ENCODE measurements at places on chromosomes 12 and 14. TPM values are rescaled to one million over a fixed set of nuclear protein-coding genes. Genes with fewer than 3 reads are reported as not detected.

DNA sequence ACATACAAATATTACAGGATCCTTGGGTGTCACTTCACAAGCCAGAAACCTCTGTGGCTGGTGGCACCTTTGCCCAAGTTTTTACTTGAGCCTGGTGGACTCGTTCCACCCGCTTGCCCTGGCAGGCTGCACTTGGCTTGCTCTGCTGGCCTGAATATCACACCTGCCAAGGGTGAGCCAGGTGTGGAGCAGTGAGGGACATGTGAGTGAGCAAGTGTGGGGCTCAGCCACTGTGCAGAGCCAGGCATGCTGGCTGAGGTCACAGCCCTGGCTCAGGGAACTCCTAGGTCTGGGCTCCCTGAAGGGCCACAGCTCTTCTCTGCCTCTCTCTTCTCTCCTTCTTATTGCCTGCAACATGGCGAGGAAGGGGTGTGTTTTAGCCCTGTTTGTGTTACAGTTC is 82.0 kb downstream of the SLC16A7 start:
- no peaks in the 10 kb centered on the region for H3K36me3 ChIP-seq
- no peak for DNase-seq
- H3K4me3 ChIP-seq = no peak overlapping the region
- no peaks in the 10 kb centered on the region for H3K27me3 ChIP-seq
- no peaks in the 10 kb centered on the region for H3K4me1 ChIP-seq

DNA sequence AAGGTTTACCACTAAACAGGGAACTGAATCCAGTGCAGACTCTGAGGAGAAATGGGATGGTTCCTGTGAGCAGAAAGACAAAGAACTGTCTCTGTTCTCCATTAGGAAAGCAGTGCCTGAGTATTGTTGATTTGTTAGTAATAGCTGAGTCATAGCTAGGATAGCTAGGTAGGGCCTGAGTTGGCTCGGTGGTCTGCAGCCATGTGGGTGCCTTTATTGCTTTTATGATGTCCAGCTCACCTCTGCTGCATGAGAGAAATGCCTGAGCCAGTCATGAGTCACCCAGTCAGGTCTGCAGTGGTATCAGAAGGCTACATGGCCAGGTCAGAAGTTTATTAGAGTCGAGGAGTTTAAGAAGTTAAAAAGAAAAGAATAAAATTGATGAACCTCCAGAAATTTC is 24.2 kb downstream of the TRHDE start:
- DNase-seq = no peak
- no peaks in the 10 kb centered on the region for H3K4me1 ChIP-seq
- no peak overlapping the region for H3K27ac ChIP-seq
- no peaks in the 10 kb centered on the region for H3K36me3 ChIP-seq

DNA sequence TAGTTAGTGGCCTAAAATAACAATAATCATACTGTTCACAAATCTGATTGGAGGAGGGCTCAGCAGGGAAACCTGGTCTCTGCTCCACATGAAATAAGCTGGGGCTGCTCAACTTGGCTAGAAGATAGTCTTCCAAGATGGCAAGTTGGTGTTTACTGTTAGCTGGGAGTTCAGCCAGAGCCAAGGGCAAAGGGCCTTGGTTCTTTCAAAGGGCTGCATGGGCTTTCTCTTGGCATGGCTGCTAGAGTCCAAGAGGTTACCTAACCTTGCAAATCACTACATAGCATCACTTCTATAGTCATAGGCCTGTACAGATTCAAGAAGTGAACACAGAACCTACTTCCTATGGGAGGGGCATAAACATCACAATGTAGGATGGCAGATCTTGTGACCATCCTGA is 7.1 kb downstream of the EXOC5 start:
- H3K27ac ChIP-seq = no peak overlapping the region
- no peaks in the 10 kb centered on the region for H3K27me3 ChIP-seq
- H3K4me3 ChIP-seq = no peak overlapping the region
- no peaks in the 10 kb centered on the region for H3K36me3 ChIP-seq

- no peak overlapping the region for H3K4me3 ChIP-seq
- H3K36me3 ChIP-seq = no peaks in the 10 kb centered on the region
- H3K27me3 ChIP-seq = no peaks in the 10 kb centered on the region
- no peak overlapping the region for H3K27ac ChIP-seq
Measured at GRCh38 chr14:75877292-75877691, 104.5 kb downstream of the TGFB3 start.

GRCh38 chr12:57229046-57229633 is 371 bp upstream of the SHMT2 start:
- peaks cover 10% of the 10 kb centered on the region for H3K4me1 ChIP-seq
- H3K27ac ChIP-seq = peak overlapping the region; percentile 85
- no peak for DNase-seq
- peaks cover 22% of the 10 kb centered on the region for H3K27me3 ChIP-seq
- H3K36me3 ChIP-seq = no peaks in the 10 kb centered on the region

PDZRN4 gene
- 0.65 TPM for total RNA-seq

FRMD6 gene
- 6.7 TPM for total RNA-seq

KLRC2 gene
- not detected for total RNA-seq

DNA sequence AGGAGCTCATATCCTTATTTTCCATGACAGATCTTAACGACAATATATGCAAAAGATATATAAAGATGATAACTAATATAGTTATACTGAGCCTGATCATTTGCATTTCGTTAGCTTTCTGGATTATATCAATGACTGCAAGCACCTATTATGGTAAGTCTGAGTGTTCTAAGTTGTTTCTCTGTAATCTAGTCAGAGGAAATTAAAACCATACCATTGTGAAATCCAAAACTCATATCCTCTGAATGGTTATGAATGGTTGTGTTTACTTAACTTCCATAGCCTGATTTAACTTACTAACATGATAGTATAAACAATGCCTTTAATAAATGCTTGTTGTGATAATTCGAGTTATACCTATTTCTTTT is 760 bp downstream of the TMEM19 start:
- peaks cover 34% of the 10 kb centered on the region for H3K4me1 ChIP-seq
- peak overlapping the region; percentile 92 for H3K27ac ChIP-seq
- peak overlapping the region; percentile 65 for H3K4me3 ChIP-seq
- no peaks in the 10 kb centered on the region for H3K36me3 ChIP-seq
- DNase-seq = no peak

DNA sequence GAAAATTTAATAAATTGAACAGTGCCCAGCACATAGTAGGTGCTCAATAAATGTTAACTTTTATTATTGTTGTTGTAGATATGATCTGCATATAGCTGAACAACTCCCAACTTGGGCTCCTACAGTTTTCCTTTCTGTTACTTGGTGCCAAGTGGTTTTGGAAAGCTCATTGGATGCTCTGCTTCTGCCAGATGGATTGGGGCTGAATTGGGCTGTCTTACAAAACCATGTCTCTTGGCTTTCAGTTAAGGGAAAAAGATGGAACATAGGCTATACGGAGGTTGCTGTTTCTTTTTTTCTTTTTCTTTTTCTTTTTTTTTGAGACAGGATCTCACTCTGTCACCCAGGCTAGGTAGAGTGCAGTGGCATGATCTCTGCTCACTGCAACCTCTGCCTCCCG is 140.7 kb upstream of the PWP1 start:
- H3K36me3 ChIP-seq = no peaks in the 10 kb centered on the region
- no peaks in the 10 kb centered on the region for H3K4me1 ChIP-seq
- H3K27ac ChIP-seq = no peak overlapping the region
- no peaks in the 10 kb centered on the region for H3K27me3 ChIP-seq

DNA sequence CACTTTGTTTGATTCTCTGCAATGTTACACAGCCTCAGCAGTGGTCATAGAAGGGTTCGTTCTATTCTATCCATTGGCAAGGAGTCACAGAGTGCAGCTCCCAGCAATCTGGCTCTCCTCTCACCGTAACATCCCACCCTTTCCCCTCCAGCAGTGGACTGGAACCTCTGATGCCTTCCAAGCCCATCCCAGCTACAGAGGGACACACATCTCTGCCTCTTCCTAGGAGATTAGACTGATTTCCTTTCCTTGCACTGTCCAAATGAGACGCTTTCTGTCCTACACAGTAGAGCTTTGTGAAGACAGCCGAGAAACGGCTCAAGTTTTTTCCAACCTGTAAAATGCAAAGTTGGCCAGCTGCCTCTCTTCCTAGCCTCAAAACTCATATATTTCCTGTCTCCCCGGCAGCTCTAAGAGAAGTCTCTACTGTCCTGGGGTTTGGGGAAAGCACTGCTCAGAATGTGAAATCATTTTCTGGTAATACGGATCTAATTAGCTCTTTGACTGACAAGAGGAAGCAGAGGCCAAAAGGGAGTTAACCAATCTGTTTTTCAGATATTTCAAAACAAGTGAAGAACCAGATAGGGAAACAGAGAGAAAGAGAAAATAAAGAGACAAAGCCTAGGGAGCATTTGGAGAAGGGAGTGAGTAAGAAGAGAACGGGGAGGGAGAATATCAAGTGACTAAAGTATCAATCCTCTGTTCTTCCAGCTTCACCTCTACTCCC is 516 bp downstream of the NINJ2 start:
- no peaks in the 10 kb centered on the region for H3K36me3 ChIP-seq
- DNase-seq = no peak
- H3K4me1 ChIP-seq = peaks cover 27% of the 10 kb centered on the region

DNA sequence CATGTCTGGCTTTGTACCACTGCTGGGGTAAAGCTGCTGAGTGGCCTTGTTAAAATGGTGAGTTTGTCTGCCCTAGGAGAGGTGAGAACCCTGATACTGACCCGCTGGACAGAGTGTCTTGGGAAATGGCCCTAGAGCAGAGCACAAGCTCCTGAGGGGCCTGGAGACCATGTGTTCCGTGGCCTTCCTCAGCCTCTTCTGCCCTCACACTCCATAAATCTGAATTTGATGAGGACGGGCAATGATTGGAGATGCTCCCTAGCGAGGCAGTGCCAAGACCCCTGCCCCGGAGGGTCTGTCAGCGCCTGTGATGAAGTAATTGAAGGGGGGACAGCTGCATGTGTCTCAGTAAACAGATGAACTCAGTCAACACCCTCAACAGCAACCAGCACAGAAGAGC is 54.1 kb downstream of the KCNA5 start:
- H3K27me3 ChIP-seq = peaks cover 5% of the 10 kb centered on the region
- H3K4me3 ChIP-seq = no peak overlapping the region
- H3K36me3 ChIP-seq = no peaks in the 10 kb centered on the region
- no peak for DNase-seq

DNA sequence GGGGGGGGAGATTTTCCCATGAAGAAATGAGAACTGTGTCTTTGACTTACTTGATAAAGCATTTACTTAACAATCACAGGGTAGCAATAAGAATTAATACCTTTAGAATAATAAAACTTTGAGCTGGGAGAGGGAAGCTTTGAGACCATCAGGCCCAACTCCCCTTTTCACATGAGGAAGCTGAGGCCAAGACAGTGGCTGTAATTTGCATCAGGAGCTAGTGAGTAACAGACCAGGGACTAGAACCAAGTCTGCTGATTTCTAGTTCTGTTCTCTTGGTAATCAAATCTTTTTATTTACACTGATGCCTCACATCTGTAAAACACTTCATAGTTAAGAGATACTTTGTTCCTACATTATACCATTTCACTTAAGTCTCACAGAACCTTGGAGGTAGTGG is 28.7 kb downstream of the TTC8 start:
- no peaks in the 10 kb centered on the region for H3K27me3 ChIP-seq
- no peak for DNase-seq
- no peaks in the 10 kb centered on the region for H3K4me1 ChIP-seq
- no peak overlapping the region for H3K27ac ChIP-seq
- H3K4me3 ChIP-seq = no peak overlapping the region
- no peaks in the 10 kb centered on the region for H3K36me3 ChIP-seq

DNA sequence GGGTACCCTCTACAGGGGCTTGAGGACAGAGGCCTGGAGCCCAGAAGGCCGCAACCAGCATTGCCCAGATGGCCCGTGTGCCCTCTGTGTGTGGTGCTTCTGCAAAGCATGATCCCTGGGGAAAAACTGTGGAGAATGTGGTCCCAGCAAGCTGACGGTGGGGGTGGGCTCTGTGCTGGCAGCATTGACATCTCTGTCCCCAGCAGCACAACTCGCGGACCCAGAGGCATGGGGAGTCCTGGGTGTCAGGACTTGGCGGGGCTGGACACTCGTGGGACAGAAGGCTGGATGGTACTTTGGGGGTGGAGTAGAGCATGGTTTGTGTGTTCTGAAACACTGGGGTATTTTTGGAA is 4.3 kb downstream of the CLBA1 start:
- H3K36me3 ChIP-seq = no peaks in the 10 kb centered on the region
- no peaks in the 10 kb centered on the region for H3K27me3 ChIP-seq
- no peak overlapping the region for H3K27ac ChIP-seq
- DNase-seq = no peak
- no peak overlapping the region for H3K4me3 ChIP-seq
- peaks cover 7% of the 10 kb centered on the region for H3K4me1 ChIP-seq

DNA sequence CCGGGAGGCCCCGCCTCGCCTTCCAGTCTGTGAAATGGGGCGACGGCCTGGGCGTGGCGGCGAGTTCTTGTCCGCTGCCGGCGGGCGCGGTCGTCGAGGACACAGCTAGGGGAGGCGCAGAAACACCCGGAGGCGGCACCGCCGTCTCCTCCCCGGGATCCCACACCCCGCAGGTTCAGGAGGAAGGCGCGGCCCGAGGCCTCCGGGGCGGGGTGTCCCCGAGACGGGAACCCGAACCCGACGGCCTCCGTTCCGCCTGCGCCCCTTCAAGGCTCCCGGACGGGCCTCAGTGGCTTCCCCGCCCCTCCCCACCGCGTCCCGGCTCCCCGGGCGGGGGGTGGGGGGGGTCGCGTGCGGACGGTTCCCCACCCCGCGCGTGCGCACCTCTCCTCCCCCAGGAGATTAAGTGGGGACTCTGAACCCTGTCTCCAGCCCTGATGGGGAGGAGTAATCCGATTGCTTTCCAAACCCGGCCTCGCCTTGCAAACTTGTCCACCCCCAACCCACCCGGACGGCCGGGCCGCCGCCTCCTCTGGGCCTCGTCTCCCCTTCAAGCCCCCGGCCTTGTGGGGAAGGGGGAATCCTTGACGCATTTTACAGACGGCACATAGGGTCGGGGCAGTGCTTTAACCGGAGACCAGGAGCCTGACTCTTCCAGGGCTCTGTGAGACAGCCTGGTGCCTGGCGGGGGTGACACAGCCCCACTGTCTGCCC is 35.3 kb upstream of the ANKRD9 start:
- DNase-seq = no peak
- H3K27ac ChIP-seq = no peak overlapping the region
- H3K4me1 ChIP-seq = peaks cover 3% of the 10 kb centered on the region
- no peaks in the 10 kb centered on the region for H3K36me3 ChIP-seq

DNA sequence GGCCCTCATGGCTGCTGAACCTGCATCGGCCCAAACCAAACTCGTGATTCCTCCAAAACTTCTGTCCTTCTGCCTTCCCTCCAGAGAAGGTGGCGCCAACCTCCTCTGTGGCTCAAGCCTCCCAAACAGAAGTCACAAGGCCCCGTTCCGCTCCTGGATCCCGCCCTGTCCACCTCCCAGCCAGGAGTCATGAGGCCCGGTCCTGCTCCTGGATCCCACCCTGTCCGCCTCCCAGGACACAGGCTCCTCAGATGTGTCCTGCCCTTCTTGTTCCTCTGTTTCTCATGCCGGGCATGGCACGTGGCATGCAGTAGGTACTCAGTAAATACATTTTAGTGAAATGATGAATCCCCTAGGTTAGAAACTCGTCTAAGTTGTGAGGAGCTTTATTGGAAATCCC is 94.2 kb upstream of the SFSWAP start:
- H3K4me3 ChIP-seq = no peak overlapping the region
- H3K27me3 ChIP-seq = peaks cover 11% of the 10 kb centered on the region
- H3K36me3 ChIP-seq = no peaks in the 10 kb centered on the region
- H3K4me1 ChIP-seq = no peaks in the 10 kb centered on the region
- H3K27ac ChIP-seq = no peak overlapping the region

GRCh38 chr12:99977550-99977949 is 7.2 kb downstream of the ANKS1B start:
- no peak overlapping the region for H3K27ac ChIP-seq
- H3K27me3 ChIP-seq = no peaks in the 10 kb centered on the region

- no peak overlapping the region for H3K27ac ChIP-seq
- no peak overlapping the region for H3K4me3 ChIP-seq
- DNase-seq = no peak
- no peaks in the 10 kb centered on the region for H3K27me3 ChIP-seq
- H3K36me3 ChIP-seq = no peaks in the 10 kb centered on the region
- H3K4me1 ChIP-seq = peaks cover 8% of the 10 kb centered on the region
Measured at GRCh38 chr14:104436741-104437701, 142.5 kb upstream of the C14orf180 start.

Measured in gastrocnemius medialis (tissue), 4 donors.